ENCODE measurements at places on chromosomes 11 and 22.
A peak's percentile ranks its signal among the peaks of the same experiment; 100 is the strongest.

GRCh38 chr22:26226538-26227297 is 57.5 kb downstream of the SEZ6L start:
- no peak for DNase-seq

DNA sequence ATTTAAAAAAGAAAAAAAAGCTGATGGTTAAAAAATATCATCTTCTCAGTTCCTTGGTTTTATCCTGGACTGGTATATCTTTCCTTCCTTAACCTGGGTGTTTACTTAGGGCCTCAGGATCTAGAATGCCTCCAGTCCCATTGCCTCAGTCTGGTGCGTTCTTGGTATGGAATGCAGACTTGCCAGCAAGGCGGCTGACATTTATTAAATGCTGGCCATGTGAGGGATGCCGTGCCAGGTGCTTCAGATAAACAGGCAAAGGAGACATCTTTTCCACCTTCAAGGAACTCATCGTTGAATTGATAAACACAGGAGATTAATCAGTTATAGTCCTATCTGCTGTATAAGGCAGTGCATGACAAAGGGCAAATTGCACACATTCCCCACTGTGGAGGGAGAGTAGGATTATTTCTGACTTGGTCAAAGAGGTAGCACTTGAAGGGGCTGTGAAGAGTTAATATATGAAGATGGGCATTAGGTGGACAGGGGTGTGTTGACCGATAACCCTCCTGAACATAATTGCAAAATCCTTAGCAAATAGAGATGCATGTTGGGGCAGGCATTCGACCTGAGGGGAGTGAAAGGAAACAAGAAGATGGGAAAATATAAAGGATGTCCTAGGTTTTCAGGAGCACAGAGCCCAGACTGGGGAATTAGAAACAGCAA is 54.4 kb downstream of the ALX4 start:
- DNase-seq, result peak; percentile 28

- no peak for DNase-seq
Measured at GRCh38 chr11:43992834-43993637, 50.6 kb downstream of the C11orf96 start.

- no peak for DNase-seq
Measured at GRCh38 chr11:132045107-132045506, 674.7 kb downstream of the NTM start.

DNA sequence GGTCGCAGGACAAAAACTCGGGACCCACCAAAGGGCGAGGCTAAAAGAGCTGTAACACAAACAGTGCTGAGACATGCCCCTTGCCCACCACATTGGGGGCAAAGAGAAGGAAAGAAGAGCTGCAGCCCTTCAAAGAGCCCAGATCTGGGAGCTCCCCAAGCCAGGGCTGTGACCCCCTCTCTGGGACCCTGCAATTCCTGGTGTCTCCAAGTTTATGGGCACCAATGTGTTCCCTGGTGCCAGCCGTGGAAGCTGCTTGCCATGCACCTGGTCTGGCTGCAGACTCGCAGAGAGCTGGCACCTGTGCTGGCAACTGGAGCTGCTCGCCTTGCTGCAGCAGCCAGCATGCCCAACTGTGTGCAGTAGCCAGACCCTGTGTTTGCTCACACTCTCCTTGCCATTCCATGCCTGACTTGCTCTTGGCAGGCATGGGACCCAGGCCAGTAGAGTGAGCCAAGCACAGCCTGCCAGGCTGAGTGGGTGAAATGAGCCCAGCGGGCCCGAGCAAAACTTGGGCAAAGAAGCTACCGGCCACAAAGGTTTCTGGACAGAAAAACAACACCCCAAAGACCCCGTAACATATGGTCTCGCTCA is 16.0 kb downstream of the RRP8 start:
- no peak for DNase-seq

DNA sequence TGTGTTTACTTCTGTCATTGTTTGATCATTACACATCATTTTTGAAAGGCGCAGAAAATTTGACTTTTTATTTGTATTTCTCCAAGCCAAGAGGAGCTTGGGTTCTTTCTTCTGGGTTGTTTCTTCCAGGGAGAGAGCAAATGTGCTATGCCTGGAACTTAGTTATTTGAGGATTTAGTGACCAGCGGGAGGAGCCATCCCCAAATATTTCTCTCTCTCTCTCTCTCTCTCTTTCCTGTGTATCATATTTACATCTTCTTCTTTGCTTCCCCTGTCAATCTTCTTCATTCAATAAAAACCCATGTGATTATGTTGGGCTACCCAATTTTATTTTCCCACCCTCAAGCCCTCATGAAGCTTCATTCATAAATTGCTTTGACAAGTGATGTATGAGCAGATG is 534.5 kb downstream of the LRRC4C start:
- no peak for DNase-seq

DNA sequence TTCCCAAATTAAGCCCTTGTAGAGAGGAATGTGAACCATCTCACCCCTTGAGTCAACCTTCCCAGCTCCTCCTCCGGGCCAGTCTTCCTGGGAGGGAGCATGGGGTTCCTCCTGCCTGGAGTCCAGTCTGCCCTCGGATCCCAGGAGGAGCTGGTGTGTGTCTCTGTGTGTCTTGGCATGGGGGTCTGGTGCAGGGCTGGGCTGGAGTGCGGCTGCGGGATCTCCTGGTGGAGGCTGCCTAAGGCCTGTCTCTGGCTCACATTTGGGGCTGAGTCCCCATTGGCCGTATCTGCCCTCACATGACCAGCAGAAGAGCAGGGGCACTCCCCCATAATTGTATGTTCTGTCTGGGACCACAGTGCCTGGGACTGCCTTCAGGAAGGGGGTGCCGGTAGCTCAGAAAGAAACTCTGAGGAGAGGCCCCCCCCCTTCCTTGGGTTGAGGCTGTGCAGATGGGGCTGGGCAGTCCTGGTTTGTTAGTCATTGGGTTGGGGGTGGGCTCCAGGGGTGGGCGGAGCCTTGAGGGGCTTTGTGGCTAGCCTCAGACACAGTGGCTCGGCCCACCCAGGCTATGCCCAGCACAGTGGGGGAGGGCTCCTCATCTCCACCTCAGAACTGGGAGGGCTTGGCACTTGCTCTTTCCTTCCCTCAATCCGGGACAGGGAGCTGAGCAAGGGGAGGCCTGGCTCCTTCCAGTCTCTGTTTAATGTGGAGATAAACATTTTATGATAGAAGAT is 2.9 kb downstream of the C1QTNF5 start:
- DNase-seq, result no peak

DNA sequence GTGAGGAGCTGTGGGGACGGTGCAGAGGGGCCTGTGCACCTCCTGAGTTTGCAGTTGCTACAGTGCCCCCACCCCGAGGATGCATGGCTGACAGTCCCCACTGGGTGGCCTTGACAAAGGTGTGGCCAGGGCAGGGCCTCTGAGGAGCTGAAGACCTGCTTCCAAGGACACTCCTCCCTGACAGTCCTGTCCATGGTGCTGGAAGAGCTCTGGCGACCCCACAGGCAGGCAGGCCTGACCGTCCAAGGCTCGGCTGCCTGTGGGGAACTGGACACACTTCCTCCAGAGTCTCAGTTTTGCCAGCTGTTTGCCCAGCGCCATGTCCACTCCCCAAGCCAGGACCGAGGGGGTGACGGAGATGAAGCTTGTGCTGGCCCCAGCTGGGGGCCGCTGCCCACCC is 32.7 kb downstream of the BRSK2 start:
- DNase-seq, result no peak

- DNase-seq, result no peak
Measured at GRCh38 chr11:117366248-117366647, 38.6 kb downstream of the CEP164 start.

GRCh38 chr11:85752201-85752889 is 58.6 kb downstream of the SYTL2 start:
- peak; percentile 50 for DNase-seq

GRCh38 chr22:43878831-43879550 is 12.8 kb downstream of the PNPLA5 start:
- DNase-seq, result no peak

- no peak for DNase-seq
Measured at GRCh38 chr11:103907548-103908455, 128.6 kb upstream of the DDI1 start.

DNA sequence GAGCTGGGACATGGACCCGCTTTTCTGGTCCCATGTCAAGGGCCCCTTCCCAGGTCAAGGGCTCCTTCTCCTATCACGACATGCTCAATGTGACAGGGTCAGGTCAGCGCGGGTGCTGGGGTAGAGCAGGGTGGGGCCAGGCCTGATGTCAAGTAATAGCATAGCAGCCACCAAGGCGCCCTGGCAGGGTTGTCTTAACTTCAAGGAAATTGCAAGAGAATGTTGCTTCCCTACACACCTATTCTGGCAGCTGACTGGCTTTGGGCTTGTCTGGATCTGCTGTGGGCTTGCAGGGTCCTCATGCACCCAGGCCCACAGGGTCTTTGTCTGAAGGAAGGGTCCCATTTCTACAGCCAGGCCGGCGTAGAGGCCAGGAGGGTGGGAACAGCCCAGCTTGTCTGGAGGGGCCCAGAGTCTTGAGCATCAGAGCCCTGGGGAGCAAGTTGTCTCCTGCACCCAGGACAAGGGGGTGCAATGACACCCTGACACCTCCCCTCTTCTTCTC is 71.4 kb downstream of the BUD13 start:
- DNase-seq, result no peak

GRCh38 chr11:93547773-93548172 is 4.6 kb upstream of the SMCO4 start:
- no peak for DNase-seq

- no peak for DNase-seq
Measured at GRCh38 chr11:2590131-2590964, 109.4 kb downstream of the KCNQ1OT1 start.

DNA sequence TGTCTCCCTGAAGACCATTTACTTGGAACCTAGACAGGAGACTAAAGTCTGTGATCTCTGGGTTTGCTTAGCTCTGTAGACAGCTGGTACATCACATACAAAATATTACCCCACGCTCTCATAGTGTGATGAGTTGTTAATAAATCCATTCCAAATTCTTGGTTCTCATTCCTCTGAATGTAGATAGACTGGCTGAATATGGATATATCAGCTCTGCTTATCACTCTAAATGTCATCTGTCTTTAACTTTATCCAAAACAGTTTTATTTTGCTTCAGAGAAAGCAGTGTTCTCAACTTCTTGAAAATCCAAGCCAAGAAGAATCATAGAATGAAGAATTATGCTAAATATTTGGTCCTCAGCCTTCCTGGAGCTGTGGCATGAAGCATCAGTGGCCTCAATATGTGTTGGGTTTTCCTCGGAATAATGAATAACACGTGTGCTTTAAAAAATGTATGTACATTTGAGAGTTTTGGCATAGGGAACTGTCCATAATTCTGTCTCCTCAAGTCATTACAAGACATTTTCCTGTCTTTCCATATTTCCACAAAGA is 10.5 kb upstream of the LDLRAD3 start:
- DNase-seq, result no peak

- DNase-seq, result no peak
Measured at GRCh38 chr22:42978453-42979103, 36.4 kb downstream of the PACSIN2 start.

DNA sequence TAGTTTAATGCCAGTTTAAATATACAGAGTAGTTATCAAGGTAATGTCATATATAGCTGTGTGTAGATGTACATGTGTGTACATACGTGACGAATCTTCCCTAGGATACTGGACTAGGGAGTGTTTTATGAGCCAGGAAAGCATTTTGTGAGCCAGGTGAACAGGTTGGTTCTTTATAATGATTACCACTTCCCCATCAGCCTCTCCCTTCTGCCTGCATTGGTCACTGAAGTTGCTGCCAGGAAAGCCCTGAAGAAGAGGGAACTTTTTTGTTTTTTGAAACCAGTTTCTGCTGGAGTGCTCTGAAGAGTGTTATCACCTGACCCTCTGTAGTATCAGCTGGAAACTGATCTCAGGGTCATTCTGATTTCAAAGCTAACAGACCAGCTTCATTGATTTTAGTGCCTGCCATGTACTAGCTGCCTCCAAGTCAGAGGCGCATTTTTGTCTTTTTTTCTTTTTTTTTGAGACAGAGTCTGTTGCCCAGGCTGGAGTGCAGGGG is 14.2 kb upstream of the ST14 start:
- no peak for DNase-seq

GRCh38 chr22:22113701-22114100 is 130.9 kb upstream of the VPREB1 start:
- no peak for DNase-seq

DNA sequence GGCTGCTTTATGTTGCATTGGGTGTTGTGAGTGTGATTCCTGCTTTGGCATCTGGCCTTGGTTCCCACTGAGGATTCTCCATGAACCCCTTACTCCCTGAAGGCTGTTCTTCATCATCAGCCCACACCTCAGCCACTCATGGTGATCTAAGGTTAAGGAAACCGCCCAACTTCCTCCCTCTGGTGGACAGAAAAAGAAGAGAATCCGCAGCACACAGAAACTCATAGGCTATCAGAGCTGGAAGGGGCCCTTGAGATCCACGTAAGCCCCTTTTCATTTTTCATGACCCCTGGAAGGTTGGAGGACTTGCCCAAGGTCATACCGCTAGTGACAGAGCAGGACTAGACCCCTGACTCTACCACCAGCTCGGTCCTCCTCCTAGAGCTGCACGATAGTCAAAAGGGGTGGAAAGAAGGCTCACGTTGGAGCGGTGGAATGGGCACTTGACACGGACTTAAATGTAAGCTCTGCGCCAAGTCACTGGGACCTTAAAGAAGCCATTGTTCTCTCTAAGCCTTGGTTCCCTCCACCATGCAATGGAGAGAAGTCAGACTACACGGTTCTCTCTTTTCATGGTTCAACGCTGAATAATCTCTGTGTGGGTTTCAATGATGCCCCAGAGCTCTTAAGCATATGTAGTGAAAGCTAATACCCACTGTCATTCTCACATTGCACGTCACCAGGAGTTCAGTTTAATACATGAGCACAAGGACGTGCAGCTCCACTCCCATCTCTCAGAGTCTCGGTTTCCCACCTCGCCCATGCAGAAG is 83.6 kb upstream of the CRTAM start:
- DNase-seq, result peak; percentile 69

- DNase-seq, result no peak
Measured at GRCh38 chr11:12808519-12808918, 134.3 kb downstream of the TEAD1 start.

- DNase-seq, result no peak
Measured at GRCh38 chr11:19204836-19205235, 3.1 kb upstream of the CSRP3 start.
